ENCODE measurements at places on chromosomes 2 and 18. TPM values are rescaled to one million over a fixed set of nuclear protein-coding genes. Genes with fewer than 3 reads are reported as not detected.

SERPINB3 gene
- polyA plus RNA-seq, result not detected

GRCh38 chr2:44100351-44100750, 68.3 kb upstream of the PPM1B start:
- peak; percentile 96 for DNase-seq

- DNase-seq, result peak; percentile 81
Observed at GRCh38 chr2:40220177-40220925, 231.5 kb downstream of the SLC8A1 start.

GRCh38 chr2:231362555-231363184, 32.8 kb upstream of the B3GNT7 start:
- DNase-seq, result no peak

All from GM23248 (cell line).